ENCODE measurements at places on chromosomes 2 and 18. TPM values are rescaled to one million over a fixed set of nuclear protein-coding genes. Genes with fewer than 3 reads are reported as not detected.

CD226 gene
- total RNA-seq: 2.6 TPM

CFLAR gene
- 216 TPM for total RNA-seq

CTLA4 gene
- total RNA-seq: 1.1 TPM

DNA sequence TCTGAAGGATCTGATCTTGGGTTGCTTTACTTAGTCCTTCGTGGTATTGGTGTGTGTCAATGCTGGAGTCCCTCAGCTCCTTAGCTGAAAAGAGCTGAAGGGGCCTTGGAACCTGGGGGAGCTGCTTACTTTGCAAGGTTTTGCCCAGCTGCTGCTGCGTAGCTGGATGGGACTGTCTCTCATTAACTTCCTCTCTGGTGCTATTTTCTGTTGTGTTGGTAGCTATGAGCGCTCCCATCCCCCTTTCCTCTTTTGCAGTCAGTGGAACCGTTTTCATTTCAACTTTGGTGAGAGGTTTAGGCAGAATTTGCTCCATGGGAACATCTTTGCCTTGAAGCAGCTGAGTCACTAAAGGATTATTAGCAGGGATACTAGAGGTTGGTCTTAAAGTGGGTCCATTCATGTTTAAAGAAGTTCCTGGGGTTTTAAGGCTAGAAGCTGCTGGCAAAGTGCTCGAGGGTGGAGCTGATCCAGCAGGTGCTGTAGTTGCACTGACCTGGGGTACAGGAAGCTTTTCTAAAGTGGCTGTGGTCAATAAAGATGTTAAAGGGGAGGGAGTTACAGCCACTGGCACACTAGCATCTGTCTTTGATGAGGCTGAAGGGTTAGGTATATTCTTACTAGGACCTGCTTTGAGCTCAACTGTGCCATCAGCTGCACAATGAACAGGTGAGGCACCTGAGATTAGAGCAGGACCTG lies 69.9 kb upstream of the DTNB start:
- H3K4me3 ChIP-seq: no peak overlapping the region
- DNase-seq: peak; percentile 62
- peaks cover 24% of the 10 kb centered on the region for H3K4me1 ChIP-seq
- no peaks in the 10 kb centered on the region for H3K27me3 ChIP-seq
- H3K27ac ChIP-seq: peak overlapping the region; percentile 67
- no peaks in the 10 kb centered on the region for H3K36me3 ChIP-seq

GRCh38 chr2:104867813-104868504 lies 14.0 kb downstream of the POU3F3 start:
- H3K27ac ChIP-seq: no peak overlapping the region
- H3K4me1 ChIP-seq: peaks cover 39% of the 10 kb centered on the region
- no peak overlapping the region for H3K4me3 ChIP-seq
- H3K27me3 ChIP-seq: peaks cover 90% of the 10 kb centered on the region
- peak; percentile 12 for DNase-seq
- no peaks in the 10 kb centered on the region for H3K36me3 ChIP-seq

- H3K4me1 ChIP-seq: no peaks in the 10 kb centered on the region
- no peak overlapping the region for H3K27ac ChIP-seq
- H3K4me3 ChIP-seq: no peak overlapping the region
- no peaks in the 10 kb centered on the region for H3K36me3 ChIP-seq
Observed at GRCh38 chr2:234823196-234823876, 128.5 kb upstream of the SH3BP4 start.

DNA sequence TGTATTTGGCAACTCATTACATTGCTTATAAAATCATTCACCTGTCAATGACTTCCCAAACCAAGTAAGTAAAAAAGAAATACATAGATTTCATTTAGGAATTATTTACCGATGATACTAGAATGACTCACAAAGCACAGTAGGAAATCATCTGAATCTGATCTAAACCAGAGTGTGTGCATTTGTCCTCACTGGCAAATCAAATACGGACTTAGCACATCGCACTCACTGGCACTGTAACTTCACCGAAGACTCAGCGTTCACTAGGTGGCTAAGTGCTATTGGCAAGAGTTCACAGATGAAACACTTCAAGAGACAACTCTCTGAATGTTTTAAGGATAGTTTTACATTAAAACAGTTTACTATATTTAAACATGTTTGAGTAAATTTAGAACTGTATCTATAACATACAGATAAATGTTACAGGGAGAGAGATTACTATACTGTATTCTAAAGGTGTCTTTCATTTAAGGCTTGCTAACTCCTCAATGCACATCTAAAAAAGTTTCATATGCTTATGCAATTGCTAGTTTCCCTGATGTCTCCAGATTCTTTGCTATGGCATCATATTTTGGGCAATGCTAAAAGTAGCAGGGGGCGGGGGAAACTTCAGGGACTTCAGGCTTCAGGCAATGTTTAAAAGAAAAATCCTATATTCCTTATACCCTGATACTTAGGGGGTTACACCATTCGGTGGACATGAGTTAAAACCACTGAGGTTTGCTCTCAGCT lies 48.8 kb downstream of the STK39 start:
- no peak overlapping the region for H3K4me3 ChIP-seq
- no peak overlapping the region for H3K27ac ChIP-seq

DNA sequence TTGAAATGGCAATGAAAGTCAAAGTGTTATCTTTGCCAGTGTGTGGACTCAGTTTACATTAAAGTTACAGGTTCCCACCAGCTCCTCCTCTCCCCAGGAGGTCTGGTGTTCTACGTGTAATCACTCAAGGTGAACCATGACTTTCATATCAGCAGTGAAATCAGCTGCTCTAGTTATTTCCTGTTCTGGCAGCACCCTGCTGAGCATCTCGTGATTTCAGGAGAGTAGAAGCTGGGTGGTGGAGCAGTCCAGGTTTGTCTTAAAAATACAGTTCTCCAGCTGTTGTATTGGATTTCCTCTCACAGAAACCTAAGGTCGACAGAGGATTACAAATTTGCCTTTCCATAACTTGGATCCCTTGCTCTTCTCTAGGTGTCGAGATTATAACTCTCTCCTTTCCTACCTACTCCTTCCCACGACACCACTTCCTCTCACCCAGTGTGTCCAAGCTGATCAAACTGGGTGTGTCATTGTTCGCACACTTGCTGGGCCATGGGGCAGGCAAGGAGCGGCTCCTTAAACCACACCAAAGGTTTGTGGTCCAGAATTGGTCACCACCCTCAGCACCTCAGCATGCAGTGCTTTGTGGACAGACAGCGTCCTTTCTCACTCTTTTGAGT lies 13.0 kb upstream of the ARHGAP25 start:
- H3K27me3 ChIP-seq: no peaks in the 10 kb centered on the region
- DNase-seq: peak; percentile 85
- peak overlapping the region; percentile 66 for H3K27ac ChIP-seq
- no peaks in the 10 kb centered on the region for H3K36me3 ChIP-seq

DNA sequence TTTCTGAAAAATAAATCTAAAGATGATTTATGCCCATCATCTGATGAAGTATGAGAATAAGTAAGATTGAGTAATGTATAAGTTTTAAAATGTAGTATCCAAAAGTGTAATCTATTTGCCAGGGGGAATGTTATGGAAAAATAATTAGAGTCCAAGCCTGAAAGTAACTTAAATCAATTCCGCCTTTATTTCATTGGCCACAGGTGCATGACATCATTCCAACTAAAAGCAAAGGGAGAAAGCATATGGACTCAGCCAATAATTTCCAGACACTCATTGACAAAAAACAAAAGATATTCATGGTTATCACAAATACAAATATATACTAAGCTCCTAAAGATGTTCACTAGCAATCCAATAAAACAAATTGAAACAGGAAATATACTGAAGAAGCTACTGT lies 752.6 kb upstream of the TMEFF2 start:
- no peak overlapping the region for H3K27ac ChIP-seq
- H3K36me3 ChIP-seq: no peaks in the 10 kb centered on the region
- H3K27me3 ChIP-seq: no peaks in the 10 kb centered on the region
- H3K4me1 ChIP-seq: no peaks in the 10 kb centered on the region
- H3K4me3 ChIP-seq: no peak overlapping the region

Measured in B cell (primary cell).